Mesothelial cell of epicardium (in vitro differentiated cells): ENCODE measurements at places on chromosomes 13 and 19. TPM values are rescaled to one million over a fixed set of nuclear protein-coding genes. Genes with fewer than 3 reads are reported as not detected.

- DNase-seq = no peak
Observed at GRCh38 chr13:59391696-59392095, 772.0 kb downstream of the DIAPH3 start.

The CALR3 gene
- total RNA-seq = not detected in 3 replicates

The C1QTNF9 gene
- not detected in 3 replicates for total RNA-seq

The NLRP9 gene
- not detected in 3 replicates for total RNA-seq

DNA sequence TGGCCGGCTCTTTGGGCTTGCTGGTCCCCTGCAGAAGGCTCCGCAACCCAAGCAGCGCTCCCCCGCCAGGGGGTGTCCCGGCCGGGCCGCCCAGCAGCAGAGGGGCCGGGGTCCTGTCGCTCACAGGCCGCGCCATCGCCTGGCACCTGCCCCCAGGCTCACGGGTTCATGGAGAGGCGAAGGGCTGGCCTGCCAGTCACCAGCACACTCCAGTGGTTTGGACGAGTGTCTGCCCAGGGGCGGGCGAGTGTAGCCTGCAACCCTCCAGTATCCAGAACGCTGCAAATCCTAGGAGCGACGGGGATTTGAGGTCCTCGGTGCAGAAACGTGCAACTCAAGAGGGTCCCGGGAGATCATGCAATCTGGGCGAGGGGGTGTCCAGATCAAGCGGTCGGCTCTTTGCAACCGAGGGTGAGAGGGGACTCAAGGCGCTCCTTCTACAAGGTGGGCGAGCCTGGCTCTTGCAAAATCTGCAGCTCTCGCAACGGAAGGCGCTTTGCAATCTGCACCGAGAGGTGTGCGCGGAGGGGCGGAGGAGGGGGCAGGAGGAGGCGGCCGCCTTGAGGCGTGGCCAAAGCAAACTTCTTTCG, at the start of gene DBP:
DBP (minus strand) TSS at position 521 of the 590 bp plus-strand sequence; CDS start at position 136, 385 bp downstream.
- peak; percentile 53 for DNase-seq

The TNNT1 gene
- total RNA-seq = 47.5 to 57.5 TPM (median 48.9 TPM) in 3 replicates

DNA sequence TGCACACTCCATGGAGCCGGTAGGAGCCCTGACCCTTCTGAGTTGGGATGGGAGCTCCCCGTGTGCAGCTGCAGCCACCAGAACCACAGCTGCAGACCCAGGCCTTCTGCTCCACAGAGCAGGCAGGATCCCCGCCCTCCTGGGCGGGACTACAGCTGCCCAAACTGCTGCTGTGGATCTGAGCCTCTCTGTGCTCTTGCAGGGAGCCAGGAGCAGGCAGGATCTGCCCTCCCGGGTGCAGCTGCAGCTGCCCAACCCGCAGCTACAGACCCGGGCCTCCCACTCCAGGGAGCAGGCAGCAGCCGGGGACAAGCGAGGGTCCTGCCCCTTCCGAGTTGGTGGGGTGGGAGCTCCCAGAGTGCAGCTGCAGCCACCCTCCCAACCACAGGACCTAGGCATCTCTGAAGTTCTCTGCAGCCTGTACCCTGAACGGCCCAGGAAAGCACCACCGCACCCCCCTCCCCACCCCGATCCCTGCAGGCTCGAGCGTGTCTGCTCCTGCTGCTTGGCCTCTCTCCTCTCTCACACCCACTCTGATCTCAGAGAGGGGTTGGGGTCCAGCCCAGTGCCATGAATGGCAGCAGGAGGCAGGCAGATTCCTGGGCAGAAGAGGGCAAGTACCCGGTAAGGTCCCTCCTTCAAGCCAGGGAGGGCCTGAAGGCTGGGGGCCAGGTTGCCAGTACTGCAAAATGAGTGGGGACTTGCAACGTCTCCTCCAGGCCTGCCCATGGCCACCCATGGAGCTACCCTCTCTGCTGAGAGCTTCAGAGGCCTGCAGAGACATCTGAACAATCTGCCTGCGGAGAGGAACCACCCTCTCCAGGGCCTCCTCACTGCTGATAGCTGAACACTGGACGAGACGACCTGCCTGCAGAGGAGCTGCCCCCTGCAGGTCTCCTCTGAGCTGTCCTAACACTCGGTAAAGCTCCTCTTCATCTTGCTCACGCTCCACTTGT, 16.4 kb upstream of the EMP3 start:
- no peak for DNase-seq

- DNase-seq = no peak
Observed at GRCh38 chr13:99027661-99028425, 50.0 kb upstream of the DOCK9 start.

- no peak for DNase-seq
Observed at GRCh38 chr13:50285283-50285682, 270.0 kb downstream of the KCNRG start.

- DNase-seq = no peak
Observed at GRCh38 chr13:72462726-72463125, 264.7 kb downstream of the MZT1 start.

The CD79A gene
- 0.43 to 0.62 TPM (median 0.58 TPM) in 3 replicates for total RNA-seq

The HCST gene
- 0.62 to 1.4 TPM (median 0.92 TPM) in 3 replicates for total RNA-seq

DNA sequence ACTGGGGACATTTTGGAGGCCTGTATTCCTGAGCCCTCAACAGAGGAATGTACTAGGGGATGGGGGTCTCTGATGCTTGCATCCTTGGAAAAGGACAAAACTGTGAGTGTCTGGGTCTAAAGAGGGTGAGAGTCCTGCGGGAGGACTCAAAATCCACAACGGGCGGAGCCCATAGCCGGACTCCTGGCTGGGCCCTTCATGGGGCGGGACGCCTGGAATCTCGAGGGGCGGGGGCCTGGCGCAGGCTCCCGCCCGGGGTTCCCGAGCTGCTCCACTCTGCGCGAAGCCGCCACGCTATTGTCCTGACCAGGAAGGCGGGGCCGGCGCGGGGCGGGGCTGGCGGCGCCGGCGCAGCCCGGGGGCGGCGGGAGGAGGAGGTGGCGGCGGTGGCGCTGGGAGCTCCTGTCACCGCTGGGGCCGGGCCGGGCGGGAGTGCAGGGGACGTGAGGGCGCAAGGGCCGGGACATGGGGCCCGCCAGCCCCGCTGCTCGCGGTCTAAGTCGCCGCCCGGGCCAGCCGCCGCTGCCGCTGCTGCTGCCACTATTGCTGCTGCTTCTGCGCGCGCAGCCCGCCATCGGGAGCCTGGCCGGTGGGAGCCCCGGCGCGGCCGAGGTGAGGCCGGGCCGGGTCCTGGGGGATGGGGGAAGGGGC, at the start of gene APLP1:
APLP1 (plus strand) TSS at position 403 of the 651 bp plus-strand sequence; CDS start at position 466, 63 bp downstream.
- DNase-seq = peak; percentile 62

DNA sequence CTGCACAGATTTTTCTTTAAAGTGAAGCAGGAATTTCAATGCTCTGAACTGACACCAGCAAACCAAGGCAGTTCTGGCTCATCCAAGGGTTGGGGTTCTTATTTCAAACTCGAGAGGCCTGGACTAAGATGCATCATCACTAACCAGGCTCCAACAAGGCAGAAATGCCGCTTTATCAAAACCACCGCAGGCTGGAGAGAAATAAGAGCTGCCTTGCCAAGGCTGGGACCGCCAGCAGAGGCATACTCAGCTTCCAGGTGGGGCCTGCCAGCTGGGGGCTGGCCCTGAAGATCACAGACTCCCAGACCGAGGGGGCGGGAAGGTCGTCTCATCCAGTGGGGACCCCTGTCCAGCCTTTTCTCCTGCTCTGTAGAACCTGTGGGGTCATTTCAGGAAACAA, 37.4 kb upstream of the GAS6 start:
- no peak for DNase-seq

- DNase-seq = no peak
Observed at GRCh38 chr13:55394470-55394869, 1746.2 kb upstream of the PRR20A start.

DNA sequence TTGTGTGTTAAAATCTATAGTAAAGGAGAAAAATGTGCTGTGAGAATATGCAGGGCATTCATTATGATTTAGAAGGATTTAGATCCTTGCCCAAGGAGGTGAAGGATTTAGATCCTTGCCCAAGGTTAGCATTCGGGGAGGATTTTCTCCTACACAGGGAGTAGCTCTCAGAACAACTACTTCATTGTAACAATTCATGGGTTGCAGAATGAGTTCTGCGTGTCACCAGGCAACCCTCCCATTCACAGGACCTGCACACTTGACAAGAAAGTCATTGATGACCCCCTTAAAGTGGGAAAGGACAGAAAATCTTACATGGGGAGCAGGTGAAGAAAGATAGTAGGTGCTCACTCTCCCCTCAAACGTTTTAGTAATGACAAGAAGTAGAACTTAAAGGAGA, 167.1 kb upstream of the MAB21L1 start:
- DNase-seq = no peak

DNA sequence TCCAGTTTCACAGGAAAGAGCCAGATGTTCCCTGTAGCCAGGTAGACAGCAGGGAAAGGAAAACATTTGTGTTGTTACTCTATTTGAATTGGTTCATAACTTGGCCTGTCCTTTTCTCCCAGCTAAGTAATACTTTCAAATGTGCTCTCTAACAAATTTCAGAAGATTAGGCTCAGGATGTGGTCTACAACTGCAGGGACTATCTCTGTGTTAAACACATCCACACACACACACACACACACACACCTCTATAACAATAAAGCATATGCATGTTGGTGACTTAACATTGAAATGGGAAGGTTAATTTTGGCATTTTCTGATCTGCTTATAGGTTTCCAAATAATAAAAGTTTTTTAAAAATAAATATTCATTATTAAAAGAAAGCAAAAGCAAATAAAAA, 316.0 kb upstream of the ARGLU1 start:
- no peak for DNase-seq

The OXGR1 gene
- 0.18 to 0.38 TPM (median 0.35 TPM) in 3 replicates for total RNA-seq

The ZNF667 gene
- total RNA-seq = not detected in 3 replicates

GRCh38 chr13:87234981-87235380, 436.2 kb upstream of the SLITRK5 start:
- no peak for DNase-seq

- no peak for DNase-seq
Observed at GRCh38 chr19:11251217-11251616, 11.1 kb downstream of the DOCK6 start.

The SBSN gene
- total RNA-seq = 0.32 to 0.49 TPM (median 0.47 TPM) in 3 replicates

GRCh38 chr13:47066226-47066625, 169.4 kb upstream of the HTR2A start:
- no peak for DNase-seq

The FFAR1 gene
- total RNA-seq = 0.96 to 1.3 TPM (median 1.2 TPM) in 3 replicates

The GRIK5 gene
- 38.3 to 39.9 TPM (median 39.2 TPM) in 3 replicates for total RNA-seq

DNA sequence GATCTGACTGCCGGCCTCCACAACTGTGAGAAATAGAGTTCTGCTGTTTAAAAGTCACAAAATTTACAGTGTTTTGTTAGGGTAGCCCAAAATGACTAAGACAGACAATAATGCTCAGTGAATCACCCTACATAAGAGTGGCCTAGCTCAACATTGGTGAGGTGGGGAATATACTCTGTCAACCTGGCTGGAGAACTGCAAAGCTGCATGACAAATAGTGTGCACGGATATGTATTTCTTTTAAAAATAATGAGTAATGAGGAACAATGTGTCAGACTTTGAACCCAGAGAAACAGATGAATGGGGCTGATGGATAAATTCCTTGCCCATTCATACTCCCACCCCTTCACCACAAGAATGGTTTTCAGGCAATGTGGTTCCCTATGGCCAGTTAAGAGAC, 372.4 kb downstream of the SUCLA2 start:
- DNase-seq = no peak

GRCh38 chr13:51148223-51148951, 37.3 kb upstream of the C13orf42 start:
- no peak for DNase-seq

The TLE6 gene
- total RNA-seq = 4.3 to 7.6 TPM (median 6.9 TPM) in 3 replicates

DNA sequence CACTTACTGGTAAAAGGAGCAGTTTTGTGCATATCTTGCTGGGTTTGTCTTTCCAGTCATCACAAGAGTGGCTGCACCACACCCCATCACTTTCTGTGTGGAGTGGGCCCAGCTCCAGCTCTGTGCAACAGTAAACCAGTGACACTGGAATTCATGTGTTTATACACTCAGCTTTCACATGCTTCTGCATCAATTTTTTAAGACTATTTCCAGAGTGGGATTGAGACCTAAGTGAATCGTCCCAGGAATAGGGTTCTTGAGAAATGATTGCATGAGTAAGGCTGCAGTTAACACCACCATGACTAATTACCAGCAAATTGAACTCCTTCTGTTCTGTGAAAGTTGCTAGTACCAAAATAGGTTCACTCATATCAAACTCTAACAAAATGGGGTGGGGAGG, 5.3 kb upstream of the CFAP97D2 start:
- DNase-seq = no peak

DNA sequence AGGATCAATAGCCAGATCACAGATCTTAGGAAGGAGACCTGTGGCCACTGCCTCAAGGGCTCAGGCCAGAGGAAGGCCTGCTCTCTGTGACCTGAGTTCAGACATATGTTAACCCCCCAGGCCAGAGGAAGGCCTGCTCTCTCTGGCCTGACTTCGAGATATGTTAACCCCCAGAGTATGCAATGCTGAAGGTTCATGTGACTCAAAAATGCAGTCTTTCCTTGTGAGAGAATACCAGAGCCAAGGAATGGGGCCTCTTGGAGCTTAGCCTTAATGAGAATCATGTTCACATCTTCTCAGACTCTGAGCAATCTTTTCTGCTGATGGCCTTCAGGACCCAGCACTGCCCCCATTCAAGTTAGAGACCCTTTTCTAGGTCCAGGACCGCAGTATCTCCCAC, 36.7 kb downstream of the MBNL2 start:
- DNase-seq = no peak

DNA sequence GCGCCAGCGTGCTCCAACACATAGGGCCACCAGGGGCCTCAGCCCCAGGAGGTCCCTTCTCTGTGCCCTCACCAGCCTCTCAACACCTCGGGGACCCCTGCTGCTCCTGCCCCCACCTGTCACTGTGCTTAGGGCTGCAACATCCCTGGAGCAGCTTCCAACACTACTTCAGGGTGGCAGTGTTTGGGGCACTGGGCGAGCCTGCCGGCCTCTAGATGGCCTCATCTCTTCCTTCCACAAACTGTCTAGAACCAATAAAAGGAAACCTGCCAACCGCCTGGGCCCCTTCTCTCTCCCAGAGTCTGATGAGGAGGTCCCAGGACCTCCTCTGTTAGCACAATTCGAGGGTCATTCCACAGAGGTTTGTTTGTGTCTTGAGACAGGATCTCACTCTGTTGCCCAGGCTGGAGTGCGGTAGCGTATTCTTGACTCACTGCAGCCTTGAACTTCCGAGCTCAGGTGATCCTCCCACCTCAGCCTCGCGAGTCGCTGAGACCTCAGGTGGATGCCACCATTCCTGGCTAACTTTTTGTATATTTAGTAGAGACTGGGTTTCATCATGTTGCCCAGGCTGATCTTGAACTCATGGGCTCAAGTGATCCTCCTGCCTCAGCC, 10.1 kb upstream of the SHD start:
- no peak for DNase-seq

DNA sequence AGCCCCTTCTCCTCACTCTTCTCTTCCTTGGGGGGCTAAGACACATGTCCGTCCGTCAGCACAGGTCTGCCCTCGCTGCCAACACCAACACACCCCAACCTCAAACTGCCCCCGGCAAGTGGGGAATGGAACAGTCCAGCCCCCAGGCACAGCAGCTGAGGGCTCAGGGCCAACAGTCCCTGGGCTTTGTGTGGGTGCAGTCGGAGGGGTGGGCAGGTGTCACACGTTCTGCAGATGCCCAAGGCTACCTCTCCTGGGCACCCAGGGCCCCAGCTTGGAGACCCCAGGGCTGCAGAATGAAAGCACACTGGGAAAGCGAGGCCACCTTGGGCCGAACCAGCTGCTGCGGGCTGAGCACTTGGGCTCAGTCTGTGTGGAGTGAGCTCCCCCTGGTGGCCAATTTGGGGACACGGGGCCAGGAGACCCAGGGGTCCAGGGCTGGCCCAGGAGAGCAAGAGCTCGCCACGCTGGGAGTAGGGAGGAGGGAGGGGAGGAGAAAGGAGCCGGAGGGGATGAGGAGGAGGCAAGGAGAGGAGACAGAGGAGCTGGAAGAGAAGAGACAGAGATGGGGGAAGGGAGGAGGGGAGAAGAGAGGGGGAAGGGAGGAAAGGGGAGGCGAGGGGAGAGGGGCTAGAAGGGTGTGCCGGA, 14.0 kb upstream of the ATP8B3 start:
- peak; percentile 88 for DNase-seq
